ENCODE measurements at places on chromosomes 12 and 14.

DNA sequence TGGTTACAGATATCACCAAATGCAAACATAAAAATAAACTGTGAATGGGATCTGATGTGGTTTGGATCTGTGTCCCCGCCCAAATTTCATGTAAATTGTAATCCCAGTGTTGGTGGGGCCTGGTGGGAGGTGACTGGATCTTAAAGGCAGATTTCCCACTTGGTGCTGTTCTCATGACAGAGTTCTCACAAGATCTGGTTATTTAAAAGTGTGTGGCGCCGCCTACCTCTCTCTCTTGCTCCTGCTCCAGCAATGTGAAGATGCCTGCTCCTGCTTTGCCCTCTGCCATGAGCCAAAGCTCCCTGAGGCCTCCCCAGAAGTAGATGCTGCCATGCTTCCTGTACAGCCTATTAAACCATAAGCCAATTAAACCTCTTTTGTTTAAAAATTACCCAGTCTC is 47.8 kb downstream of the SLC25A21 start:
- DNase-seq = no peak

GRCh38 chr12:90826036-90826435 is 128.9 kb downstream of the CCER1 start:
- no peak for DNase-seq

- no peak for DNase-seq
These were observed 315.9 kb downstream of the BMP4 start for GRCh38 chr14:53640695-53641094.

- DNase-seq = no peak
These were observed 313.4 kb downstream of the AEBP2 start for GRCh38 chr12:19752712-19753111.

DNA sequence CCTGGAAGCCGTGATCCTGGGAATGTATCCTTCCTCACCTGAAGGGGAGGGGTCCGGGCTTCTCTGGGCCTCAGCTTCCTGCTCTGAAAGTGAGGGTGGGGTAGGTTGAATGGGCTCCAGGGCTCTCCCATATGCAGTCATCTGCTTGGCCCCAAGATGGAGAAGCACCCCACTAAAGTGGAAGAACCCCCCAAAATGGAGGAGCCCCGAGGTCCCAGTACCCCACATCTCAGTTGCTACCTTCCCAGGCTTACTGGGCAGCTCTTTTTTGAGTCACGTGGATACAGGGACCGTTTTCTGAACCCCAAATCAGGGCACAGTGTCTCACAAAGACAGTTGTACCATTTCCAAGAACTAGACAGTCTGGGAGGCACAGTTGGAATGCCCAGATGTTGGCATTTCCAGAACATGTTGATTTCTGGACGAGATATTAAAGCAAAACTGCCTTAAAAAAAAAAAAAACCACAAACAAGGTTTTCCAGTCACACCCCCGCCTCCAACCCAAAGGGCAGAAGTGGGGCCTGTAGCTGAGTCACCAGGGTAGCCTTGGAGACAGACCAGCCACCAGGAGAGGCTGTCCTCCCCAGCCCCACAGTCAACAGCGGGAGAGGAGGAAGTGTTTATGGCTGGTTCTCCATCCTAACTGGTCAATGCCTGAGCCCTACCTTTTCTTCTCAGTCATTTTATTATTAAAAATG is 12.1 kb downstream of the VASH1 start:
- no peak for DNase-seq

DNA sequence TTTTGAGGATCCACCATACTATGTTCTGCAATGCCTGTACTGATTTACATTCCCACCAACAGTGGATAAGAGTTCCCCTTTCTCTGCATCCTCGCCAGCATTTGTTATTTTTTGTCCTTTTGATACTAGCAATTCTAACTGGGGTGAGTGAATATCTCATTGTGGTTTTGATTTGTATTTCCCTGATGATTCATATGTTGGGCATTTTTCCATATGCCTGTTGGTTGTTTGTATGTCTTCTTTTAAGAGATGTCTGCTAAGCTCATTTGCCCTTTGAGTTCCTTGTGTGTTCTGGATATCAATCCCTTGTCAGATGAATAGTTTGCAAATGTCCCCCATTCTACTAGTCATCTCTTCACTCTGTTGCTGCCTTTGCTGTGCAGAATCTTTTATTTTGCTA is 49.0 kb upstream of the MSRB3 start:
- DNase-seq = no peak

GRCh38 chr12:92619026-92619425 is 83.8 kb upstream of the PLEKHG7 start:
- no peak for DNase-seq

DNA sequence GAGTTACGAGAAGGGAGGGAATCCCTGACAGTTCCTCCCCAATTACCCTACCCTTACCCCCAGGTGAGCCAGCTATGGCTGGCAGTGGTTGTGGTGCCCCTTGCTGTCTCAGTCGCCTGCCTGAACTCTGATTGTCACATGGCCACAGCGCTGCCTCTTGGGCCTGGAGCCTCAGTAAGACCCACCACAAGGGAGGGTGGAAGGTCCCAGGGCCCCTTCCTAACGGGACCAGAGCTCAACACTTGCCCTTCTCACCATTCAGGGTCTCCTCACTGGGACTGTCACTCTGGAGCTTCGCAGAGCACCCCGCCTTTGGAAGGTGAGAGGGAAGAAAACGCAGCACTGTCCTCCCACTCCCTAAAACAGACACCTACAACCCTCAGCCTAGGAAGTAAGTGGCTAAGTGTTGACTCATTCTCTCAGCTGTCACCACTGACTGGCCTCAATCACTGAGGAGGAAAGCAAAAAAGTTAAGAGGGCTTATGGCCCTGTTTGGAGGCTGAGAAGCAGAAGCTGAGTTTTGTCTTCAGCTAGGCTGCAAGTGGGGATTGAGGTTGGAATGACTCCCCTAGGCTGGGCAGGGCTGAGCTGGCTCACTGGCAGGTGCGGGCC is 1.0 kb downstream of the TMEM253 start:
- DNase-seq = no peak

GRCh38 chr12:90972226-90972625 is 17.2 kb upstream of the CCER1 start:
- DNase-seq = no peak

DNA sequence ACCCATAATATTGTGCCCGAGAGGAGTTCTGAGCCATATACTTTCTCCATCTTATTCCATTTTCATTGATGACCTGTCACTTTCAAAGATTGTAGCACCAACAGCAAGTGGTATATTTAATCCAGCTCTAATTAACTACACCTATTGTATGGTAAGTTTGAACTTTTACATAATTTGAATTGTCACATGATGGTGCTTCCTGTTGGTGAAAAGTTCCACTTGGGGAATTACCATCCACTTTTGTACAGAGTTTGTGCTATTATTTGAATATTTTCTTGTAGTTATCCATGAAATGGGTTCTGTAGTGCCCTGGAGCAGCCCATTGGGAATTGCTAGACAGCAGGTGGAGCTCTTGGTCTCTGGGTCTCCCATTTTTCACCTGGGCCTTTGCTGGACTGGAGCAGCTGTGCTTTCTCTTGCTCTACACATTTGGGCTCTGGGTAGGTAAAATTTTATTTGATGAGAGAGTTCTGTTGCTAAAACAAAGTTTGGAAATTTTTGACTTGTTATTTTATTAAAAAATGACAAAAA is 3.0 kb downstream of the SMCO3 start:
- DNase-seq = no peak

DNA sequence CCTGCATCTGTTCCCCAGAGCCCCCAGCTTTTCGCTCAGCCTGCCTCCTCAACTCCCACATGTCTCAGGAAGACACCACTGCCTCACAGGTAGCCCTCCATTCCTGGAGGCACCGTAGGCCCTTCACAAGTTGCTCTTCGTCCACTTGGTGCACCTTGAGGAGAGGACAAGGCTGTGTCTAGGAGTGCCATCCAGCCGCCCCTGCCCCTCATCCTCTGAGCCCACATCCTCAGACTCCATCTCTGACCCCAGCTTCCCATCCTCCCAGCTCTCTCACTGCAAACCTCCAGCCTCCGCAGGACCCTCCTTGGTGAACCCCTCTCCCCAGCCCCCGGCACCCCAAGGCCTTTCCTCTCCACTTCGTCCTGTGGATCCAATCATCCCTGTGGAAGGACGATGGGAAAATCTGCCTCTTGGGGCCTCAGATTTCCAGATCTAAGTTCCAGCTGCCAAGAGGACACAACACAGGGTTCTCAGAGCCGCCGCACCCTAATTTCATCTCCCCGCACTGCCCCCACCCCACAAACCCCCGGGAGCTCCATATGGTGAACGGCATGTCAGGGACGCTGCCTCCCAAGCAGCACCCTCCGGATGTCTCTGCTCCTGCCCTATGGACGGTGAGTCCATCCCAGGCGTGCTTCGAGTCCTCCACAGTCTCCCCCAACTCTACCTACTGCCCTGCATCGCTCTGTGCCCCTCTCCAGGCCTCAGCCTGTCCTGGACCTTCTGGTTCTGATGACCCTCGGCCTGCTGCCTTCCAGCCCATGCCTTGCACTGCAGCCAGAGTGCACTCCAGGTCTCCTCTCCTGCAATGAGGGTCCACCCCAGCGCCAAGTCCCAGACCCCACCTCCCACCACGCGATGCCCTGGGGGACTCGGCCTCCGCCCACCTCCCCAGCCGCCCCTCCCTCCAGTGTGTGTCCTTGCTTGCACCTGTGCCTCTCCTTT is 314.1 kb upstream of the DIO3 start:
- DNase-seq = no peak

DNA sequence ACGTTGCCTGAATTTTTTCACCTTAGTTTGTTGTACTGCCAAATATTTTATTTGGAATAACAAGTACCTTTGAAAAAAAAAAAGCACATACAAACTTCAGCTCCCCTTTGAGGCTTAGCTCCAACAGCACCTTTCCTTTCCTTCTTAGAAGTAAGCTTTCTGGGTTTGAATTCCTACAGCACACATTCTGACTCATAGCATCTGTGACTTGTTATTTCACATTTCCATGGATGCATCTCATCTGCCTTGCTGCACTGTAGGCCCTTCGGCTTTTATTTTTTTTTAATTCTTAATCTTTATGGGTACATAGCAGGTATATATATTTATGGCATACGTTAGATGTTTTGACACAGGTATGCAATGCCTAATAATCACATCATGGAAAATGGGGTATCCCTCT is 7.2 kb downstream of the LGALS3 start:
- no peak for DNase-seq

DNA sequence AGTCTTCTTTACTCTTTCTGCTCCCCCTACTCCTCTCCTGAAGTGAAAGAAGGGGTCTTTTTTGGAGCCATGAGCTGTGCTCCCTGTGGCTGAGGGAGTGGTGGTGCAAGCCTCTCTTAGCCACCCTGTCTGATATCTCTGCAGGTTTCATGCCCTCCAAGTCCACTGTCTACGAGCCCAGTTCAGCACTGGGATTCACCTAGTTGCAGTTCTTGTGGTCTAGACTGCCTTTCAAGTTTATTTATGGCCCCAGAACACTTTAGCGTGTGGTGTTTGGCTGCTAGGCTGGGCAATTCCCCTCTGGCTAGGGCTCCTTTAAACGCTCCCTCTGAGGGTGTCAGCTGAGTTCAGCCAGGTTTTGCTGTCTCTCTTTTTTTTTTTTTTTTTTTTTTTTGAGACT is 908.6 kb downstream of the TRHDE start:
- no peak for DNase-seq

DNA sequence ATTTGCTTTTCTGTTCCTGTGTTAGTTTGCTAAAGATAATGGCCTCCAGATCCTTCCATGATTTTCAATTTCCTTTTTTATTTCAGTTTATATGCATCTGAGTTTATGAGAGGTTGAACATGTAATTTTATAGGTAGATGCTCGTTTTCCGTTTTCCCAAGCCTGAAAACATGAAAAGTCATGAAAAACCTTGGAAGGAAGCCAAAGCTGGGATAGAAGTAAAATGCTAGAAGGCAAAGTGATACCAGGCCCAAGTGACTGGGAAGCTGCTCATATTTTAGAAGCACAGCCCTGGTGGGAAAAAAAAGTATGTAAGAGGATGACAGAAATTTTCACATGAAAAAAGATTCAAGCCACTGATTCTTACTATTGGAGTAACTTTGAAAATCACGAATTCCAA is 290.8 kb downstream of the PRKD1 start:
- no peak for DNase-seq

DNA sequence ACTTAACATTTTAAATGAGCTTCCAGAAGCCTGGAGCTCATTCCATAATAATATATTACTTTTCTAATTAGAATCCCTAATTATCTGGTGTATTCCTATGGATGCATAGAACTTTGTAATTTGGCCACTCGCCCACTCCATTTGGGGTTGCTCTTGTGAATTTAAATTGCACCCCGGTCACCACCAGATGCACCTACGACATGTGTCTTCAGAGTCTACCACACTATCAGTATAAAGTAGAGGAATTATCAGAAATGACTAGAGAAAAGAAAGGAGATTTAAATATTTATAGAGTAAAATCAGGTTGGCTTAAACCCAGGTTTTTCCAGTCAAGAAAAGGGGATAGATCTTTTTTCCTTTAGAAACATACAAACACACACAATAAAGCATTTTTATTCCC is 145.8 kb upstream of the DCN start:
- DNase-seq = no peak

- DNase-seq = no peak
These were observed 932.6 kb upstream of the TMEM132C start for GRCh38 chr12:127334365-127334764.

DNA sequence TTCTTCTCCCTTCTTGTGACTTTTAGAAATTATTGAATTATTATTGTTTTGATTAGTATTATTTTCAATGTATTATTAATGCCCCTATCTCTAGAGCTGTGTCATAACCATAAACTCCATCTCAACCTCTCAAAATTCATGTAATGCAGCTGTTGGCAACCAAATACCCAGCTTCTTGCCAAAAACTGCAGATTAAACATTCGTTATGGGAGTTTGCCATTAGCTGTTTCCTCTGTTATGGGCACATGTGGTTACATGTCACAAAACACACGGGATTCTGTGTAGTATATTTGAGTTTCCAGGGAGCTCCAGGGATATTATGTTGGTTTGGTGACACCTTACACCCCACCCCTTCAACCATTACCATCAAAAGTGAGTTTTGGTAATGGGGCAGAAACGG is 2.8 kb upstream of the ALX1 start:
- DNase-seq = no peak

DNA sequence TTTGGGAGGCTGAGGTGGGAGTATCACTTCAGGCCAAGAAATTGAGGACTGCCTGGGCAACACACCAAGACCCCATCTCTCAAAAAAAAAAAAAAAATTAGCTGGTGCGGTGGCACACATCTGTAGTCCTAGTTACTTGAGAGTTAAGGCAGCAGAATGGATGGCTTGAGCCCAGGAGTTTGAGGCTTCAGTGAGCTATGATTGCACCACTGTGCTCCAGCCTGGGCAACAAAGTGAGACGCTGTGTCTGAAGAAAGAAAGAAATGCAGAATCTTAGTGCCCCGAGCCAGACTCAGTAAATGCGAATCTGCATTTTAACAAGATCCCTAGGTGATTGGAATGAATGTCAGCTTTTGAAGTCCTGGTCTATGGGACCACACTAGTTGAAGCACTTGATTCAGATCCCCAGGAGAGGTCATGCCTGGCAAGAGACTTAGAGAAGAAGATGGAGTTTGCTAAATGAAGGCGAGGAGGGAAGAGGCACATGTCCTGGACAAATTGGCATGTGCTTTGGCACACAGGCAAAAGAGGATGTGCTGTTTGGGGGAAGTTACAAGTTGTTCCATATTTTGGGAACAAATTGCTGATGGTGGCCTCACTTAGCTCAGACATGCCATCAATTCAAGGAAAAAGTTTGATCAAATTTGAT is 56.6 kb downstream of the DRAM1 start:
- no peak for DNase-seq
